ENCODE measurements at places on chromosomes 5 and 9. TPM values are rescaled to one million over a fixed set of nuclear protein-coding genes. Genes with fewer than 3 reads are reported as not detected.

- DNase-seq = no peak
Measured at GRCh38 chr9:35519692-35520363, 29.9 kb downstream of the RUSC2 start.

Gene SPATA31A3
- total RNA-seq = not detected

- DNase-seq = no peak
Measured at GRCh38 chr9:70816316-70816715, 305.1 kb downstream of the TRPM3 start.

- DNase-seq = peak; percentile 99
Measured at GRCh38 chr9:37963936-37964739, 60.2 kb upstream of the SLC25A51 start.

GRCh38 chr9:129109952-129110739 lies 447 bp downstream of the CRAT start:
- DNase-seq = peak; percentile 28

DNA sequence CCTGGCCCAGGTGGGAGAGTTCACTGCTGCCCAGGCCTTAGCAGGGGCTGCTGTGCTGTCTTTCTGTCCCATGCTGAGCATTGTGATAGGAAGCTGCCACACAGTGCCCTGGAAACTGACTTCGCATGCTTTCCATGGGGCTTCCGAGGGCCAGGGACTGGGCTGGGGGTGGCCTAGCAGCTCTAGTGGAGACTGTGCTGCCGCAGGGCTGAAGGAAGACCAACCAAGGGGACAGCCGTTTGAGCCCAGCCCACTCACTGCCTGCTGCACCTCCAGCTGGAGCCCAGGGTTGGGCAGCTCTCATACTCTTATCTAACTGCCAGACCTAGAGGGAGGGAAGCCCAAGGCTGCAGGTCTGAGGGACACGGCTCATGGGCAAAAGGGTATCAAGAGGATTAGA lies 79.2 kb downstream of the RGS3 start:
- no peak for DNase-seq

DNA sequence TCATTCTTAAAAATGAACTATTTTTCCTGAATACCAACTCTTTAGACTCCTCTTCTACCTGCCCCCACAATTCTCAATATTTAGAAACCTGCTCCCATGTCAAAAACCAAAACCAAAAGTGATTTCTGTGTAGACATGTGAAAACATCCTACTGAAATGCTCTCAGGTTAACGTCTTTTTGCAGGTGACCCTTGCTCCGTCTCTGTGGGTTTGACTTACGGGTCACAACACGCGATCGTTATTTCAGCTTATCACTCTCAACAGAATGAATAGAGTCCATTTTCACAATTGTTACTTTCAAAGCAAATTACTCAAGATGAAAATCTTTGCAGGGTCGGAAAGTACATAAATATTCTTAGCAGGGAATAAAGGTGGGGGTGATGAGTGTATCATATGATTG lies 456.3 kb upstream of the SGCD start:
- no peak for DNase-seq

GRCh38 chr5:9774472-9775079 lies 144.4 kb upstream of the TAS2R1 start:
- peak; percentile 84 for DNase-seq

- no peak for DNase-seq
Measured at GRCh38 chr9:97770808-97771372, 73.8 kb upstream of the XPA start.

DNA sequence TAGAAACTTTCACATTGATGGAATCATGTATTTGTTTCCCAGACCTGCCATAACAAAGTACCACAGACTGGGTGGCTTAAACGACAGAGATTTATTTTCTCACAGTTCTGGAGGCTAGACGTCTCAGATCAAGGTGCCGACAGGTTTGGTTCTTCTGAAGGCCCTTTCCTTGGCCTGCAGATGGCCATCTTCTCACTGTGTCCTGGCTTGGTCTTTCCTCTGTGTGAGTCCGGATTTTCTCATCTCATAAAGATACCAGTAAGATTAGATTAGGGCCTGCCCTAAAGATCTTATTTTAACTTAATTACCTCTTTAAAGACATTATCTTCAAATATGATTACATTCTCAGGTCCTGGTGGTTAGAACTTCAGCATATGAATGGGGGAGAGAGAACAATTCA lies 5.8 kb downstream of the USP20 start:
- DNase-seq = no peak

Gene C5orf58
- total RNA-seq = not detected

Gene IRGM
- total RNA-seq = not detected

Gene PKD2L2
- total RNA-seq = not detected

- DNase-seq = no peak
Measured at GRCh38 chr5:1108865-1109174, 3.0 kb downstream of the SLC12A7 start.

DNA sequence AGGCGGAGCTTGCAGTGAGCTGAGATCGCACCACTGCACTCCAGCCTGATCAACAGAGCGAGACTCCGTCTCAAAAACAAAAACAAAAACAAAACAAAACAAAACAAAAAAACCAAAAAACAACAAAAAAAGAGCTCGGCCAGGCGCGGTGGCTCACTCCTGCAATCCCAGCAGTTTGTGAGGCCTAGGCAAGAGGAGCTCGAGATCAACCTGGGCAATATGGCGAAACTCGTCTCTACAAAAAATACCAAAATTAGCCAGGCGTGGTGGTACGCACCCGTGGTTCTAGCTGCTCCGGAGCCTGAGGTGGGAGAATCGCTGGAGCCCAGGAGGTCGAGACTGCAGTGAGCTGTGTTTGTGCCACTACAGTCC lies 20.2 kb downstream of the TRIM7 start:
- no peak for DNase-seq

Gene TMEM171
- 3.3 TPM for total RNA-seq

Gene CCDC192
- total RNA-seq = not detected

Gene DEPDC1B
- 10.0 TPM for total RNA-seq

DNA sequence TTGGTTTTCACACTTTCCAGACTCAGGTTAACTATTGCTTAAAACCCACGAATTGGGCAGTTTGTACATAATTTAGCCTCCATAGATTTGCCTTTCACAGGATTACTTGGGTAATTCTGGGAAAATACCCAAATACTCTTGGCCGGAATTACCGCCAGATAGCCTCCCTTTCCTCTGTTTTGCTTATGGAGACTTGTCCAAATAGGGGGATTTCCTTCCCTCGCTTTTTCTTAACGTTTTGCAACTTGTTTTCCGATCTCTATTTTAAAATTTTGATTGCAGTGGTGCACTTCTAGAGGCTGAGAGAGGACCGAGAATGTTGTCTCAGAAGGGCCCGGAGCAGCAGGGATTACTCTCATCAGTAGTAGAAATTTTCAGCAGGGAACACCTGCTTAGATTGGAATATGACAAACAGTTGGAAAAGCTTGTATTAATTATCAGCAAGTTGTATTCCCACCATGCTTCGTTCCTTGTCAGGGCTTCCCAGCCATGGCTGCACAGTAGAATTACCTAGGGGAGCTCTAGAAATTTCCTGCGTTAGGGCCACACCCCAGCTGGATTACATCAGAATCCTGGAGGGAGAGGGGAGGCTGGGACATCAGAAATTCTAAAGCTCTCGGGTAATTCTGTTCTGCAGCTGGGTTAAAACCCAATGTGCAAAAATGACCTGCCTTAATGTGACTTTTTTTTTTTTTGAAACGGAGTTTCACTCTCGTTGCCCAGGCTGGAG lies 329.1 kb downstream of the SH3GL2 start:
- no peak for DNase-seq

Gene CLIC3
- 0.28 TPM for total RNA-seq

DNA sequence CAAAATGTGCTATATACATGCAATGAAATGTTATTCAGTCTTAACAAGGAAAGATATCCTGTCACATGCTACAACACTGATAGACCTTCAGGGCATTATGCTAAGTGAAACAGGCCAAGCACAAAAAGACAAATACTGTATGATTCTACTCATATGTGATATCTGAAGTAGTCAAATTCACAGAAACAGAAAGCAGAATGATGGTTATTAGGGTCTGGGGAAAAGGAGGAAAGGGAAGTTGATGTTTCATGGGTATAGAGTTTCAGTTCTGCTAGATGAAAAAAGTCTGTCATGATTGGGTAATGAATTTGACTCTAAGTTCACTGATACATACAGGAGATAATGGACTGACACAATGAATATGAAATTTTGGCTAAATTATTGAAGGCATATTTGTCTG lies 11.2 kb upstream of the RIC1 start:
- DNase-seq = no peak

Gene ZNF454
- under 0.01 TPM for total RNA-seq

DNA sequence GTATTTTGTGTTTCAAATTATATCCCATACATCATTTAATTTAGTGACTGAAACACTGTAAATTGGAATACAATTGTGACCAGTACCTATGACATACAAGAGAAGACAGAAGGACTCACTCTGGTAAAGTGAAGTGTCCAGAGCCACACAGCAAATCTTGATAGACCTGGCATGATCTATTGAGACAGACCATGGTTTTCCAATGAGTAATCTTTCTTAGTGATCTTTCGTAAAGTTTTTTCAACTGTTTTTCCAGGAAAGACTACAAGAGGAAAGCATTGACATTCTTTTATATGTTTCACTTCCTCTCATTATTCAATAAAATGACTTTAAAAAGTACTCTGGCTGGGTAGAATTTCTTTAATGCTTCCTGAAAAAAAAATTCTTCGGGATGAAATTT lies 43.3 kb upstream of the ALDH1A1 start:
- no peak for DNase-seq

Gene IFNB1
- total RNA-seq = not detected

DNA sequence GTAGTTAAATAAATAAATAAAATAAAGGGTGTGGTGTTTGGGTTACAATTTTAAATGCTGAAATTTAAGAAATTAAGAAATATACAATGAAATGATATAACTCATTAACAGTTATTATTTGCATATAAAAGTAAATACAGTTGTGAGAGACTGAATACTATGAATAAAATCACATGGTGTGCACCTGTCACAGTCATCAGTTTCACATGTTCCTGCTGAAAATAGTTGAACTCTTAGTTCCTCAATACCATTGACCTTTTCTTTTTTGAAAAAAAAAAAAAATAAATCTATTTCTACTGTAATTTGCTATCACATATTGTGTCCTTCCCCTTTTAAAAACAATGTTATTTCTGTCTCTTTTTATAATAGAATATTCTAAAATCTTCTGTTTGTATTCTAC lies 130.9 kb upstream of the CHD1 start:
- DNase-seq = no peak

Gene CNTLN
- total RNA-seq = 5.9 TPM

GRCh38 chr9:121500165-121500478 lies 478 bp upstream of the GGTA1 start:
- DNase-seq = no peak

DNA sequence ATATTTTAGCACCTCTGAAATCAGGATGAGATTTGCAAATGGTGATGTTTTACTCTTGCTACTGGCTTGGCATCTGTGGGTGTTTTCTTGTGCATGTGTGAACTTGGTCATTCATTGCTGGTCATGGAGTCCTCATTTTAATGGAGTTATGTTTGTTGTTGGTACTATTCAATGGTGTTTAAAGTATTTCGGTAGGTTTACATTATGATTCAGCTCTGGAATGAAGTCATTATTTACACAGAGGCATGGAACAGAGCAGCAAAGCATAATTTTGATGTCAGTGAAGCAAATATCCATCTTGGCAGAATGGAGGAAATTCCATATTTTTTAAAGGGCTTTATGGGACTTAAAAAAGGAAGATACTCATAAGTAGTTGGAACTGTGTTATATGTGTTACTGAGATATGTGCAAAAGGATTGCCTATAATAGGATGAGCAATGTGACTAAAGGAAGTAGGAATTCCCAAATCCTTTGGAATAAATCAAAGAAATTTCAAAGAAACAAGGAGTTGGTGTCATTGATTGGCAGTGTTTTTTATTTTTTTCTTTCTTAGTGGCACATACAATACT lies 147.4 kb downstream of the ACTBL2 start:
- DNase-seq = peak; percentile 90

- DNase-seq = no peak
Measured at GRCh38 chr5:165143741-165144140, 1638.3 kb downstream of the MAT2B start.

DNA sequence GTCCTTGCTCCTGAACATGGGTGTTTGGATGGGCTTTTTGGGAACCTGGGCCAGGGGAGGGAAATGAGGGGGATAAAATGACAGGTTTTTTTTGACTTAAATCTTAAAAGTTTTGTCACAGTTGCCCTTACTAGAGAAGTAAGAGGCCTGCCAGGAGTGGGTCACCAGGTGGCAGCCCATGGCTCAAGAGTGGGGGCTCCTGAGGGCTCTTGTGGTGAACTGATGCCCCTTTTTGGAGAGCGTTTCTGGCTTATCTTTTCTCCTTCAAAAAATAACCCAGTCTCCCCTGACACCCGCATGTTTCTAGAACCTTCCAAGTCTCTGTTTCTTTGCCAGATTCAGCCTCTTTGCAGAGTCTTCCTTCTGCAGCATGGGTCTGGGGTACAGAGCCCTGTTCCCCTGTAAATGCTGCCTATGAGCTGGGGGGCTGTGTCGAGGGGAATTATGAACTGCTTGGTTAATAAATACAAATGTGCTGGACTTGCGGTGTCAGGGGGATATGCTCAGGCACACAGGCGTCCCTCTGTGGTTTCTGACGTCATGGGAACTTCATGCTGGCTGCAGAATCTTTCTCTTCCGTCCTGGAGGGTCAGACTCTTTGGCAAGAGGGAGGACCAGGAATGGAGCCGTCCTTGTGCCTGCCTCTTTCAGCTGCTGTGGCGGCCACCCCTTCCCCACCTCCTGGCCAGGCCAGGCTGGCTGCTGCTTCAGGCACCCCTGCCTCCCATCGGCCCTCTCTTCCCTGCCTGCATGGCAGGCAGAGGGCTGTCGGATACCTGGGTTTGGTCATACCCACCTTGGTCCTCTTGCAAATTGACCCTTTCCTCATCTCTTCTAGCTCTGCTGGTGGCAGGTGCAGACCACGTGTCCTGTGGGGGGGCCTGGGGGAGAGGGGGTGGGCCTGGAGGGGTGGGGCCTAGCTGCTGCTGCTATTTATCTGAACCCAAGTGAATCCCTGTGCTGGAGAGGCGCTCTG lies 30.1 kb downstream of the PTPA start:
- DNase-seq = peak; percentile 97

DNA sequence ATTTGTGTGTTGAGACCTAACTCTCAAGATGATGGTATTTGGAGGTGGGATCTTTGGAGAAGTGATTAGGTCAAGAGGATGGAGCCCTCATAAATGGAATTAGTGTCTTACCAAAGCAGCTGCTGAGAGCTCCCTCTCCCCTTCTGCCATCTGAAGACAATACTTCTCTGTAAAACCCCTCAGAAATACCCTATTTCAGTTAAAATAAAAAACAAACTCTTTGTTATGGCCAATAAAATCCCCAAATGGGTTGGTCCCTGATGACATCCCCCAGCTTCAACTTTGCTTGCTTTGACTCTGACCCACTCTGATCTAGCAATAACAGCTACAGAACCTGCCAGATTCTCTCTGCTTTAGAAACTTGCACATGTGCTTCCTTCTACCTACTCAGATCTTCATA lies 100.9 kb downstream of the SNCAIP start:
- DNase-seq = no peak

DNA sequence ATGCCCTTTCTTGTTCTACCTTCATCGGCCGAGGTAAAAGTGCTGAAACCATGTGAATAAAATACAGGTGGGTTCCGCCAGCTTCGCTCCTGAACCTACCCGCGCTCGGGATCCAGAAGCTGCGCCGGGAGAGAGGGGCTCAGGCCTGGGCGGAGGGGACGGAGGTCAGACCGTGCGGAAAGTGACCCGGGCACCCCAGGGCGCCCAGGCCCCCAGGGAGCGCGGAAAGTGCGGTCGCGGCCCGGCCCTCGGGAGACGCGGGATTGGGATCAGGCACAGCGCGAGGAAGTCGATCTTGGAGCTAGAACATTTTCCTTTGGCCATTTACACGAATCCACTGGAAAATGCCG lies 329 bp downstream of the SYK start:
- DNase-seq = no peak

GRCh38 chr5:107930092-107930491 lies 259.4 kb upstream of the EFNA5 start:
- DNase-seq = peak; percentile 28
